ENCODE measurements at places on chromosomes 16 and 17.

DNA sequence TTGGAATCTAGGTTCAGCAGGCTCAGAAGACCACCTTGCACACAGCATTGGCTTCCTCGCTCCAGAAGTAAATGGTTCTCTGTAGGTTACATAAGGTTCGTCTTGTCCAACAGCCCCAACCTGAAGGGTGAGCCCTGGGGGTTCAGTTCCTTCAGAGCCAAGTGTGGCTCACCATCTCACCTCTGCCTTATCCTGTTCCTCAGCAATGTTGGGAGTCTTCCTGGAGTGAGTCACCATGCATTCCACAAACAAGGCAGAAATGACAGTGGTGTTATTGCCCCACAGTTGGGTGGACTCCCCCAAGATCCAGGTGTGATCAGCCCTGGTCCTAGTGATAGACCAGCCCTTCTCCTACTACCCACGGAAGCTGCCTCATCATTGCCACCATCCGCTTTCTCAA, 26.8 kb upstream of the SMPD3 start:
- no peak for DNase-seq

GRCh38 chr17:73017658-73018057, 74.8 kb downstream of the SLC39A11 start:
- no peak for DNase-seq

DNA sequence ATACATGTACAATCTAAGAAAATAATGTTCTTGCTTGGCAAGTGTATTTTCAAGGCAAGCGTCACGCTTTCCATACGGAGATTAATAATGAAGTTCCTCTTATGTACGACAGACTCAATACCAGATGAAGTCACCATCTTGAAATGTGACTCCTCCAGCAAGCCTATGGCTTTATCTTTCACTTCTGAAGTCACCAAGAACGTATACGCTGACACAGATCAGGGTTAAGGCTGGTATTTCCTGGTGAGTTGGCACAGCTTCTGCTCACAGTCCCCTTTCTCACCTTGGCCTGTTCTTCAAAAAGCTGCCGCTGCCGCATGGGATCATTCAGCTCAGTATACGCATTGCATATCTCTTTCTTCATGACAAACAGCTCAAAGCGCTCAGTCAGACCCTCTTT, 6.1 kb upstream of the ADAT1 start:
- no peak for DNase-seq

GRCh38 chr17:42329025-42329976, 41.0 kb downstream of the STAT5A start:
- no peak for DNase-seq

DNA sequence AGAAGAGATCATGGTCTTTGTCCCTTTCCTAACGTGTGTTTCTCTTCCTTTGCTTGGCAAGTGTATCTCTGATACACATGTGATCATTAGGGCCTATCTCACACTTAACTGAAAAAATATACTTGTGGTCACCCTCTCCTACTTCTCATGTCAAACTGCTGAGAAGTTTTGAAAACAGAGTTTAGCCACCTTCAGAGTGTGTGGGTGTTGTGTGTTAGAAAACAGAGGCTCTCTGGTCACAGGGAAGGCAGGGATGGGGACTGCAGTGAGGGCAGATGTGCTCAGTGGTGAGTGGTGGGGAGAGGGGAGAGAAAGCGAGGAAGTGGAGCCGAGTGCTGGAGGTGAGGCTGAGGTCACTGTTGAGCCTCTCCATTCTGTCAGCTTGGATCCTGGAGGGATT, 29.4 kb downstream of the GRB7 start:
- no peak for DNase-seq

DNA sequence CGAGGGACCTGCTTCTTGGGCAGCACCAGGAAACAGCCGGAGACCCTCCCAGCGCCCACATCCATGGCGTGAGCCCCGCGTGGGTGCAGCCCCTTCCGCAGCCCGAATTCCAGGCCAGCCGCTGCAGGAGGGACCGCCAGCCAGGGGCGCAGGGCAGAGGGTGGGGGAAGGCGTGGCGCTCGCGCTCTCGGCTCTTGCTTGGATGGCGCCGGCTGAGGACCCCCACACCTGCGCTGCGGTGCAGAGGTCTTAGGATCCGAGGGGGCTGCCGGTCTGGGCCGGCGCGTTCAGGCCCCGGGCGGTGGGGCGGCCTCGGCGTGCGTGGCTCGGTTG, 28.8 kb downstream of the ACTG1 start:
- no peak for DNase-seq

DNA sequence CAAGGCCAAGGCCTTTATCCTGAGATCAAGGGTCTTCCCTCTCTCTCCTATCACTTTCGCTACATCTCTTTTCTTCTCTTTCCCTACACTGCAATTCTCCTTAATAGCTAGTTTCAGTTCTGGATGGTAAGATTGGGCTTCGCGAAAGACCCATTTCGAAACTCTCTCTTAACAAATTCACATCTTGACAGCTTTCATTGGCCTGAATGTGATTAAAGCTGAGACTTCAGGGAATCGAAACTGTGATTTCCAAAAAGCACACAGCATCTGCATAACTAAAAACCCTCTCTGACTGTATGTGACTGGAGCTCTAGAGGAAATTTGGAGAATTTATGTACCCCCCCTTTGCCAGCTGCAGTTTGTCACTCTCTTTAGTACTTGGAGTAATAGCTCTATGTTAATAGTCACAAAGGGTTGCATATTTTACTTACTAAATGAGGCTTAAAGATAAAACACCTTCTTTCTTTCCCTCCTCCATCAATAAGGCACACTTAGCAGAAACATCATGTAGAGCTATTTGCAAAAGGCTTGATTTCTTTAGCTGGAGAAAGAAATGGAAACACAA, 105.3 kb upstream of the FAM20A start:
- no peak for DNase-seq

GRCh38 chr17:64401941-64402340, 11.3 kb upstream of the PECAM1 start:
- no peak for DNase-seq

Data from hematopoietic multipotent progenitor cell treated with erythropoietin and hydrocortisone succinate and interleukin-3 and kit ligand, for 15 days (in vitro differentiated cells).